ENCODE measurements at places on chromosomes 3 and 15.

GRCh38 chr15:36234743-36235142 lies 344.7 kb upstream of the CDIN1 start:
- no peak for DNase-seq

GRCh38 chr3:123842711-123843110 lies 41.4 kb downstream of the MYLK start:
- DNase-seq: no peak

DNA sequence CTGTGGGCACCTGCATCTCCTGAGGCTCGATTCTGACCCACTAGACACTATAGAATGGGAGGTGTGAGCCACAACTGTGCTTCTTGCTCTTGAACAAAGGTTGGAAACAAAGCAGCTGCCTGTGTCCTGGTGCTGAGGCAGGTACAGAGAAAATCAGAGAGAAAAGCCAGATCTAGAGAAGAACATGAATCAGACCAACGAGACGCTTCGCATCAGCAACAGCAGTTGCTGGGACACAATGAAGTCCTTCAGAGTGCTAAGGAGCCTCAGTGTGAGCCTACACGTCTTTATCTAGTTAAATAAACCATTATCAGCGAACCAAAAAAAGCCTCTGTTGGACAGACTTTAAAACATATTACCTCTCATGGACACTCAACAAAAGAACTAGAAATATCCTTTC lies 86.3 kb upstream of the MEX3B start:
- no peak for DNase-seq

- DNase-seq: peak; percentile 35
These were observed at the start of gene SHC4 for GRCh38 chr15:48963524-48964113. Gene SHC4, minus strand, starts transcription at chr15:48963919. Its CDS starts 904 bp downstream, at chr15:48963015.

GRCh38 chr3:33075995-33076394 lies 21.0 kb downstream of the GLB1 start:
- no peak for DNase-seq

- no peak for DNase-seq
These were observed 8.9 kb upstream of the RLBP1 start for GRCh38 chr15:89230277-89230676.

GRCh38 chr15:67826717-67827561 lies 1.6 kb downstream of the SKOR1 start:
- no peak for DNase-seq

DNA sequence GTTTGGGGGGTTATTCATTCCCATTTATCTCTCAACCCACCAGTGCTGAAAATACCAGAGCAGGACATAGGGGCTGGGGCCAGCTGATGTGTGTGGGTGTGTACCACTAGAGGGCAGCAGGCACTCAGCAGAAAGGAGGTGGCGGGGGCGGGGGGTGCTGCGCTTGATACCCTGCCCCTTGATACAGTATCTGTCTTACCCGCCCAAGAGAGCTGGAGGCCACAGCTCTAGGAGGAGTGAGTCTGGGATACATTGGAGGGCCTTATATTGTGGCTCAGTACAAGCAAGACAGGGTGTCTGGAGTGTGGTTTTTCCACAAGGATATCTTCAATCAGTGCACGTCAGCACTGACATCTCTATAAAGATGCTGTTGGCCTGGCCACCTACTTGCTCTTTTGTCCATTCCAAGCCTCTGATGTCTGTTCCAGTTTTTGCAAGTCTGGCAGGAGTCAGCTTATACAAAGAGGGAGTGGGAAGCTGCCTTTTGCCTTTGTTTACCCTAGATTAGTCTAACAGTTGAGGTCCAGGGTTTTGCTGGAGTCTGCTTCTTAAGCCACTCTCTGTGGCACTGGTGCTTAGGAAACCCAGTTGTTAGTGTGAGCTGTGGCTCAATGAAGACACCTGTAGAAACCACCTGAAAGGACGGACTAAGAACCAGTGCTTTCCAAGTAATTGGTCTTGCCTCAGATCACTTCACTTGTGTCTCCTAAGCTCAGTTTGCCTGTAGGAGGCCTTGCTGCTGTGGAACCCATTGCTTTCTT lies 1.5 kb upstream of the RBM15B start:
- DNase-seq: no peak

- DNase-seq: no peak
These were observed 313.2 kb upstream of the THBS1 start for GRCh38 chr15:39267685-39268084.

DNA sequence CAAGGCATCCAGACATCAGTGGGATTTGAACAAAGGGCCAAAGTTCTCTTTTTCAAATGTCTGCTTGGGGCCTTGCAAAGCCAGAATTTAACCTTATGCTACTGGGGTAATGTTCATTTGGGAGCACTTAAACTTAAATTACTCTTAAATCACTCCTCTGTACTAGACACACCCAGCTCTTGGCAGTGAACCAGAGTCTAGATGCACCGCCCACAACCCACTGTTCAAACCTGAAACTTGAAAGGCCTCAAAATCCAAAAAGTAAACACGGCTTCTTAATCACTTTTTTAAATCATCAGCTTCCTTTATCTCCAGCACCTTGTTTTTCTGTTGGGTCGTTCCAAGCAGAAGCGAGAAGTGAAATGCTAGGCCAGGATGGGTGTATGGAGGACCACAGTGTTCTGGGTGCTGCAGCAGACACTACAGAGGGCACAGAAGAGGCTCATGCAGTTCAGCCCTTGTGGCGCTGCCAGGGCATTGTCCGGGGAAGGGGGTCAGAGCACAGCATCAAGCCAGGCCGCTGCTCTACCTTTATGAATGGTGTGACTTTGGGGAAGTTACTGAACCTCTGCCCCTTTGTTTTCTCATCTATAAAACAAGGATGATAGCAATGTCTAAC lies 28.8 kb downstream of the MECOM start:
- no peak for DNase-seq

- no peak for DNase-seq
These were observed 13.0 kb downstream of the TGM5 start for GRCh38 chr15:43253431-43254403.

DNA sequence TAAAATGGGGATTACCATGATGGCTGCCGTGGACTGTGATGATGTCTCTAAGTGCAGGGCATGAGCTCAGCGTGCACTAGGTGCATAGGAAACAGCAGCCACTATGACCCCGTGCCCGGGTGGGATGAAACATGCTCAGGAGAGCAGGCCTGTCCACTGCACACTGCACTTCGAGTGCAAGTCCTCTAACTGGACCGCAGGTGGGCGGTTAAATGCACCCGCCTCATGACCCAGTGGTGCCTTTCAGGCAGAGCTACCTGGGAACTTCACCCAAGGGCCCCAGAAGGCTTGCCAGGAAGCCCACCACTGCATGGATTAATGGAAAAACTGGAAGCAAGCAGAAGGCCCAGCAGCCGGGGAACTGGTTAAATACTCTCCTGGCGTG lies 34.0 kb downstream of the PRKCD start:
- no peak for DNase-seq

- DNase-seq: no peak
These were observed 45.0 kb downstream of the USP13 start for GRCh38 chr3:179697736-179698332.

GRCh38 chr15:71800190-71800589 lies 10.2 kb upstream of the NR2E3 start:
- no peak for DNase-seq

DNA sequence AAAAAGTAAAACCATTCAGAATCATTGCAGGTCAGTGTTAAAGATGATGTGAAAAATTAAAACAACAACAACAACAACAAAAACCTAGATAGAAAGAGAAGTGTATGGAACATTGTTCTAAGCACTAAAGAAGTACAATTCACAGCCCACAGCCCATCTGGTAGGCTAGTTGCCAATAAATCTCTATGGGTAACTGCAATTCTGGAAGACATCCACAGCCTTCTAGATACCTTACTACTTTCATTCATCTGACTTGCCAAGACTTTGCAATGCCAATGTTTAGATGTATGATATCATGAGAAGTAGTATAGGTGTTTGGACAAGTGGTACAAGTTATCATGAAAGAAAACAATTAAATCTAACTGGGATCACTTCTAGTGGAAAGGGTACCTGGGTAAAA lies 198.6 kb downstream of the VGLL3 start:
- no peak for DNase-seq

GRCh38 chr3:140630366-140630765 lies 47.5 kb upstream of the TRIM42 start:
- DNase-seq: no peak

DNA sequence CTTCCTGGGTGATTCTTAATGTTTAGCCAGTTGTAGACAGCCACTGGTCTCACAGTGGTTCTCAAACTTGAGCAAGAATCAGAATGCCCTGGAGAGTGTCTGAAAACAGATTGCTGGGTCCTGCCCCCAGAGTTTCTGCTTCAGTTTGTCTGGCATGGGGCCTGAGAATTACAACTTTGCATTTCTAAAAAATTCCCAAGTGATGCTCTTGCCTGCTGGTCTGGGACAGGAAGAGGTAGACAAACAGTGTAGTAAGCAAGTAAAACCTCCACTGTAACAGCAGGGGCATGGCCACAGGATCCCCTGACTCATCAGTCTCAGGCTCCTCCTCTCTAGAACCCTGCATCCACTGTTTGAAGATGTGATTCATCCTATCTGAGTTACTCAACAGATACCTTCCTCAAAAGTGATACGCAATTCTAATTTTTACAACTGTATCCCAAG lies 36.5 kb downstream of the DZIP1L start:
- no peak for DNase-seq

- DNase-seq: no peak
These were observed 77.5 kb downstream of the FBLN2 start for GRCh38 chr3:13626396-13626795.

- DNase-seq: no peak
These were observed 157.3 kb downstream of the EPHB1 start for GRCh38 chr3:134952371-134952770.

GRCh38 chr3:154919226-154919625 lies 160.9 kb upstream of the MME start:
- DNase-seq: no peak

DNA sequence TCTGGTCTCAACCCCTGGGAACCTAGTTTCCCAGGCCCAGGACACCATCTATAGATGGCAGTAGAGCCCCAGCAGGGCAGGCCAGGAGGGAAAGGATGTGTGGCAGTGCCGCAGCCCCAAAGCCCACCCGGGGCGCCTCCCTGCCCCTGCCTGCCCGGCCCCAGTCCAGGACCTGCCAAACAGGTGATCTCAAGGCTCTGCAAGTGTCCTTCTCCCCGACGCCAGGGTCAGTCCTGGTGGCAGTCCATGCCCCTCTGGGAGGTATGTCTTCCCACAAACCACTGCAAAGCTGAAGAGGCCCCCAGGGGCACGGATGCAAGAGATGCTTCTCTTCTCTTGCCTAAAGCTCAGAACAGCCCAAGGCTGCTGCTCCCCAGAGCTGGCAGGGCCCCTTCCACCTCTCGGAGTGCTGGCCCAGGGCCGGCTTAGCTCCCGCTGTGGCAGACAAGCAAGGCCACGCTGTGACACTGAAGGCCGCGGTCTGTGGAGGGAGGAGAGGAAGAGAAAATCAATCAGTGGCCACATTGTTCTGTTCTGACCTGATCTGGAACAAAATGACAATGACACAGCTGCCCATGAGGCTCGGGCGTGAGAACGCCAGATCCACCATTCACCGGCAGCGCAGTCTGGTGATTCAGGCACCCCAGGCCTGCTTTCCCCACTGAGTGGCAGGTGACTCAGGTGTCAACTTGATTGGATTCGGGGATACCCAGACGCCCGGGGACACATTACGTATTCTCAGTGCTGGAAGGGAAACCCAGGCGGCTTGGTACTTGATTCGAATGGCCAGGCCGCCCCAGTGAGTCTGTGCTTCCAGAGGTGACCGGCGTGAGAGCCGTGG lies 34.0 kb downstream of the KLHL25 start:
- no peak for DNase-seq

- DNase-seq: no peak
These were observed 365.6 kb downstream of the TIGIT start for GRCh38 chr3:114659109-114660061.

DNA sequence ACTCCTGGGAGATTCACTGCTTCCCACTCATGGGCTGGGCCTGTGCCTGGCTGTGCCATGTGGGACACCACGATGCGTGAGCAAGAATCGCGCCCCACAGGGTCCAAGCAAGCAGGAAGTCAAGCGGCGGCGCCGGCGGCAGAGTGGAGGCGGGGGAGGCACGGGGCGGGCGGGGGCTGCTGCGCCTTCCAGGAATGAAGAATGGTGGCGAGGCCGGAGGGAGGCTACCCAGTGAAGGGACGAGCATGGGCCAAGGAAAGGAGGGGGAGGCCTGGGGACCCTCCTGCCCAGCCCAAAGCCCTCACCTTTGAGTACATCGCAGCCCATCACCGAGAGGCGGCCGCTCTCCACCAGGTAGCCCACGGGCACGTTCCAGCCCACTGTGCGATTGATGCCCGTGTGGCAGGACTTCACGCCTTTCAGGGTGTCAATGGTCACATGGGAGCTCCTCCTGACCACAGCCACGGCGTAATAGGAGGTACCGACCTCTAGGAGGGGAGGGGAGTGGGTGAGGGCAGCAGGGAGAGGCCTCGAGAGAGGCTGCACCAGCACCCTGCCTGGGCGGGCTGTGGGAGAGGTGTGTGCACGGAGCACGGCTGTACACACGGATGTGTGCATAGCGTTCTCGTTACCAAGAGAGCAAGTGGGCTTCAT lies 5.5 kb downstream of the MELTF start:
- DNase-seq: no peak

DNA sequence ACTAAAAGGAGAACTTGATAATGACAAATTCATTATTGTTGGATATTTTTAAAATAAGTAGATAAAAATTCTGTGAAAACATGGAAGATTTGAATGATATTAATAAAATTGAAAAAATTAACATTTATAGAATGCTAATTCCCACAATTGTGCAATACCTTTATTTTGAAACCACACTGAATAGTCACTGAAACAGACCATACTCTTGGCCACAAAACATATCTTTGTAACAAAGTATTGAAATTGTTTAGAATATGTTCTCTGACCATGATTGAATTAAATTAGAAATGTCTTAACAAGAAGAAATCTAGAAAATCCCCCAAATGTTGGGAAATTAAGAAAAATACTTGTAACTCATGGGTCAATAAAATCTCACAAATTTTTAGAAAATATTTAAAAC lies 49.2 kb downstream of the ARHGAP11B start:
- DNase-seq: no peak

DNA sequence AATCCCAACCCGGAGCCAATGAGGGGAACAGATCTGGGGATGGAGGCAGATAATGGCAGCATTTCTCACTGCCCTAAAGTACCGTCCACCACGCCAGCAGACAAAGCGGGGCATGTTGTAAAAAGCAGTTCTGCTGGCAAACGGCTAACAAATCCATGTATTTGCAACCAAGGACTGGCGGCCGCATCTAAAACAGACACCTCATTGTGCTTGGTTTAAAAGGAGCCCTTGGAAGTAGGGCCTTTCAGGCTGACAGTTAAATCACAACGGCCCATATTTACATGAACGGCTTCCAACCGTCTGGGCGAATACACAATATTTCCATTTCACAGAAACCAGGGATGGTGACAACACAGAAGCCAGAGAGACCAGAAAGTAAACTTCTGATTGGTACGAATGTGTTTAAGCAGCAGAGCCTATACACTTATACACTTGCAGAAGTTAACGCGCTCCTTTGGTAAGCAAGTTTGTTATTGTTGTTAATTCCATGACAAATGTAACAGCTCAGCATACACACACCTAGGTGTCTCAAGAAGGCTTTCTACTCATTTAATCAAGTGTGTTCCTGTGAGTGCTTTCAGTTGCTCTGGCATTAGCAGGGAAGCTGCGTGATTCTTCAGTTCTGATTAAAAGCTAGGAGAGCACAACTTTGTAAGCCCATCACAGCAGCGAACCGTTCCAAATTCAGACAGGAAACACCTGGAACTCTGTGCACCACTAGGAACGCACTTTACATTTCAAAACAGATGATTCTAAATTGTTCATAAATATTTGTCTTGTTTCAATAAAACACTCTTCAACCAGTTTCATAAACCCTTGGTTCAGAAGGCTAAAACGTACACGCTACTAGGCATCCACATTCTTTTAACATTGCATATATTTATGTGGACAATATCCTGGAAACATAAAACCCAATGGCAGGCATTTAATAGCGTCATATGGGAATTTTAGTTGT lies 112.9 kb downstream of the PDZRN3 start:
- peak; percentile 56 for DNase-seq
